ENCODE measurements at places on chromosomes 11 and 22. TPM values are rescaled to one million over a fixed set of nuclear protein-coding genes. Genes with fewer than 3 reads are reported as not detected.

GRCh38 chr22:49368976-49369725 is 458.5 kb downstream of the BRD1 start:
- no peak for DNase-seq

DNA sequence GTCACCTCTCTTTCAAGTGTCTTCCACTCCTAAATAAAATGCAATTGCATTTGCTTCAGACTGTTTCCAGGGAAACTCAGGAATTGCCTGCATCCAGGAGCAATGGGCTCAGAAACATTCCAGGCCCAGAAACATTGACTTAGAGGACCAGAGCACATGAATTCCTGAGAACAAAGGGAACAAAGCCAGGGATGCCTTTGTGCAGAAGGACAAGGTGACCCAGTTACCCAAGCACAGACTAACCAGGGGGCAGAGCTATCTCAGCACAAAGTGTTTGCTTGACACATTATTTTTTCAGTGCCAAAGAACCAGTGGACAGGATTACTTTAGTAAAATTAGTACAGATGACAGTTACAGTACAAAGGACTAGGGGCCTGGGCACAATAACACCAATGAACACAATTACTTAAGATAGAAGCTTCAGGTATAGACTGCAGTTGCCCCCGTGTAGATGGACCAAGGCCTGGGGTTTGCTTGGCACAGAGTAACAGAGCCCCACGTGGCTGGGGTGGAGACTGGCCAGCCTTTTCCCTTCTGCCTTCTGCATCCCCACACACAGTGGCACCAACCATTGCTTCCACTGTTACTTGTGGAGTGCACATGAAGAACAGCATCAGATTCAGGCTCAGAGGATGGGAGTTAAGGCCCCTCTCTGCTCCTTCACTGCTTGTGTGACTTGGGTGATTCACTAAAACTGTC is 500.8 kb downstream of the INSC start:
- DNase-seq: no peak

DNA sequence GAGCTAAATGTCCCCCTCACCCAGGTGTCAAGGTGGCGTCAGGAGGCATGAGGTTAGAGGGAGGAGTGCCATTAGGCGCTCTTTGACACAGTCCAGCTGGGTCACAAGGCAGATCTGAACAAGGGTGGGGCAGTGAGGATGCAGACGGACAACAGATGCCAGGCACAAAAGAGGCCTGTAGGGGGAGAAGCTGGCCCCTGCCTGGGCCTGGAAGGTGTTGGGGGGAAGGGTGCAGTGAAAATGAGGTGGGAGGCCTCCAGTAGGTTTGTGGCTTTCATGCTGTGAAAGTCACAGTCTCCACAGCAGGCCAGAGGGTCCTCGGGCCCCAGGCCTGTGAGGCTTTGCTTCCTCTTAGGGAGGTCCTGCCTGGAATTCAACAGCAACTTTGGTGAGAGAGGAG is 85.0 kb upstream of the PLET1 start:
- no peak for DNase-seq

LRRN4CL gene
- 0.82 TPM for total RNA-seq
